Activated CD4-positive, alpha-beta T cell treated with anti-CD3 and anti-CD28 coated beads, Interleukin-2, amount 50 U/mL, for 48 hours (primary cell): ENCODE measurements at places on chromosomes 6 and 20.

DNA sequence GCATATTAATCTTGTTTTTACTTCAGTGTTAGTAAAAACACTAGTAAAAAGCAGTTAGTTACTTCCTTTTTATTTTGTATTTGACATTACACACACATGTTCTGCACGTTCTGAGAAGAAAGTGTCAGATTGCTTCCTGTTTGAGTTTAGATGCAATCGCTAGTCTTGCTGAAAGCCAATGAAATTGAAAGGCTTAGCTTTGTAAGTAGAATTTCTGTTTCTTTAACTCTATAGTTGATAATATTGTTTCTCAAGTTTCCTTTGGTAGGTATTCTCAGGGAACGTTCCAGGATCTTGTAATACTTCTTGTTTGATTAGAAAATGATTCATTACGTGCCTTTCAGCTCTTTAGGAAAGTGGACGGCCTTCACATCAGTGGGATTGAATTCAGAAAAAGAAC, 55.0 kb downstream of the CDKAL1 start:
- no peak for DNase-seq

- peak; percentile 67 for DNase-seq
These were observed 648 bp downstream of the COL19A1 start for GRCh38 chr6:69866770-69867638.

GRCh38 chr20:47175493-47175892, 181.0 kb downstream of the ZMYND8 start:
- DNase-seq: no peak

DNA sequence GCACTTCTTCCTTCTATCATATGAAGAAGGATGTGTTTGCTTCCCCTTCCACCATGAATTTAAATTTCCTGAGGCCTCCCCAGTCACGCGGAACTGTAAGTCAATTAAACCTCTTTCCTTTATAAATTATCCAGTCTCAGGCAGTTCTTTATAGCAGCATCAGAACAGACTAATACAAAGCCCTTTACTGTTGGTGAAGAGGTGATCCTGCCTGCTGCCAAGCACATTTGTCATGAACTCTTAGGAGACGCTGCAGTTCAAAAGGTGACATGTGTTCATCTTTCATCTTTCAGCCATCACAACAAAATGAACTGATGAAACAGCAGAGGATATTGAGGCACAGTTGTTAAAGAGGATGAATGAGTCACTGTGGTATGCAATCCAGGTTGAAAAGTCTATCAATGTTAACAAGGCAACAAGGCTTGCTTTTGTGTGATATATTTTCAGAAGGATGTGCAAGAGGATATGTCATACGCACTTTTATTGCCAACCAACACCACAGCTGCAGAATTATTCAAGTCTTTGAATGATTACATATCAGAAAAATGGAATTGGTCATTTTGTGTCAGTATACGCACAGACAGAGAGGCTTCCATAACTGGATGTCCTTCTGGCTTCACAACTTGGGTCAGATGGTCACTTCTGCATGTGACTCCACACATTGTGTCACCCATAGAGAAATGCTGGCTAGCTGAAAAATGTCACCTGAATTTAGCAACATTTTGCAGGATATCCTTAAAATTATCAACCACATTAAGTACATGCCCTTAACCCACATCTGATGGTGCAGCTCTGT, 52.4 kb upstream of the PLN start:
- no peak for DNase-seq

- DNase-seq: no peak
These were observed 65.9 kb upstream of the DDR1 start for GRCh38 chr6:30818391-30818841.

DNA sequence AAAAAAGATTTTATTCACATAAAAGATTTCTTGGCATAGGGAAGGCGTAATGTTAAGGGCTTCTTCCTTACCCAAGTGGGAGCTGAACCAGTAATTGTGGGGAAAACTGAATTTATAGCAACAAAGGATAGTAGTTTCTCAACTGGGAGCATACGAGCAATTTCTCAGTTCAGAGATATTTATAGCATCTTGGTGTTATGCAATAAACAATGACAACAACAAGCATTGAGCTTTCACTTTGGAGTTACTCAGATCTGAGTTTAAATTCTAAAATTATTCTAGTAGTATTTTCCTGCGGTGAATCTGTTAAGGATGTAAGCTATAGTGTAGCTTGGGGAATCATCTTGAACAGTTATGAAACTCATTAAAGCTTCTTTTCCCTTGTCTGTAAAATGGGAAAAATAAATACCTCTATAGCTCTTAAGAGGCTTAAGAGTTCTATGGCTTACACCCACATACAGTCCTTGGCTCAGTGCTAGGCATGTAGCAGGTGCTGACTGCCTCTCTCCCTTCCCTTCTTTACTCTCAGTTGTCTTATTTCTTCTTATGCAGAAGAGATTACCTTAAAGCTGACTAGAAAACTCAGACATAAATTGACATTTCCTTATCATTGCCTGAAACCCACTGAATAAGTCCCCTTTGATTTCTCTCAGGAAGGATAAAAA, 58.8 kb downstream of the SAMD5 start:
- no peak for DNase-seq

DNA sequence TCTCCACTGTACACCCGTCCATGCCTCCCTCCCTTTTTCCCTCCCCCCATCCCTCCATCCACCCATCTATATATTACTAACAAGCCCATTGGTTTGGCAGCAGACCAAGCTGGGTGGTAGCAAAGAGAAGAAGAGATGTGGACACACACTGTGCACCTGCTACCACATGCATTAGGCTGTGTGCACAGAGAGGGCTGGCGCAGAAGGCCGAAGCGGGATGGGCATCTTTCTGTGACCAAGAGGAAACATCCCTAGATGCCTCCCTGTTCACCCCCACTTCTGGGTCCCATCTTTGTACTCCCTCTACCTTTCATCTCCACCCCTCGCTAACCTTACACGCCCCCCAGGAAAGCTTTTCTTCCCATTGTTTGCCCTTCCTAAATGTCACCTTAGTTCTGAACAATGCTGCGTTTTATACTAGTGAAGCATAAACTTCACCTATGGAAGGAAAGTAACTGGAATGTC, 64.9 kb upstream of the AFDN start:
- no peak for DNase-seq

DNA sequence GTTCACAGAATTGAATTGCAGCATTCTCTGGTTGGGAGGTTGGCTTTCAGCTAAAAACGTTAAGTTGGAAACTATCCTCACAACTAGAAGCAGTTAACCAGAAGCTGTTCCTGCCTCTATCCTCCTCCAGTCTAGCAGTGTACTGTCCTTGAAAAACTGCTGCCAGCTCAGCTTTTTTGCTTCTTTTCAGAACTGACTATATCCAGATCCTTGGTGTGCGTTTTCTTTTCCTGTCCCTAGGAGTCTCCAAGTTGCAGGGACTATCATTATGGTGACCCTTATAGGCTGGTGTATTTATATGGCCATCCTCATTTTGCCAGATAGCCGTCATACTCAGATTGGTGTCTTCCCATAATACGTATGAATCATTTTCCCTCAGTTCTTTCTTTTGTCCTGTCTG, 5.5 kb downstream of the ITCH start:
- DNase-seq: no peak

- DNase-seq: no peak
These were observed 38.9 kb upstream of the TGM2 start for GRCh38 chr20:38203981-38204357.

- peak; percentile 26 for DNase-seq
These were observed 88.5 kb downstream of the BCAS1 start for GRCh38 chr20:53981752-53982437.

DNA sequence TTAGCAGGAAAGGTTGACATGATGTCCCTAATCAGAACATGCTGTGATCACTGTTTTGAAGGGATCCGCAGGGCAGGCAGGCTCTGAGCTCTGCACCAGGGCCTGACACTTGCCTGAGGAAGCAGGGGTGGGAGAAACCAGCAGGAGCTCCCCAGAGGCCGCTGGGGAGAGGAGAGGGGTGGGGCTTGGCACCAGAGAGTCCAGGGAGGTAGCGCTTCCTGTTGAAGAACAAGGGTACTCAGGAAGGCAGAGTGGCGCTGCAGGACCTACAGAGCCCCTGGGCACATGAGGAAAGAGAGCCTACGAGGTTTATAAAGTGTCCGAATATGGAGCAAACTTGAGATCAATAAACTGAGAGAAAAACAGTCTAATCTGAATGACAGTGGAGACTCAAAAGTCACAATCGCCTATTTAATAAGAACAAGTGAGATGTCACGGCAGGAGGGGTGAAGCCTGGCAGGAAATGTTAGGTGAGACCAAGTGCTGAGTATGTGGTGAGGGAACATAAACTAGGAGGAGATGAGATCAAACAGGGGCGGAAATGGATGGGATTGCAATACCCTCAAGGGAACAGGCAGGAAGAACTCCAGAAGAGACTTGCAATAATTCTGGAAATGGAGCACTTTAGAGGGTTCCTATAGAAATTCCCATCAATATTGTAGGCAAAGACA, 5.8 kb upstream of the TBXT start:
- no peak for DNase-seq

GRCh38 chr6:105317607-105318533, 85.0 kb downstream of the PREP start:
- DNase-seq: no peak

DNA sequence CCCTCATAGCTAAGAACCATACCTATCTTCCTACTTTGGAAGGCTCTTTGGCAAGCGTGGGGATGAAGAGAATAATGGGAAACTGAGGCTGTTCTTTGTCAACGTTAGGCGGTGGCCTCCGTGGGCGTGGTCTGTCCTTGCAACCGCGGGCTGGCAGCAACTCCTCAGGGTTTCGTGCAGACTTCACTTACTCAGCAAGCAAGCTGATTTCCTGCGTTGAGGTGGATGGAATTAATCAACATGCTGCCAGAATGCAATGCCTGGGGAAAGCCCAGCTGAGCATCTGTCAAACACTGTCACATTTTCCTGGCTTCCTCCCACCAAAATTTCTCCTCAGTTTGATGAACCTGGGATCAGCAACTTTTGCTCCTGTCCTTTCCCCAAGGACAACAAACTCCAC, 9.2 kb upstream of the IL17F start:
- peak; percentile 74 for DNase-seq

GRCh38 chr6:117907601-117908245, 659 bp downstream of the SLC35F1 start:
- peak; percentile 13 for DNase-seq

DNA sequence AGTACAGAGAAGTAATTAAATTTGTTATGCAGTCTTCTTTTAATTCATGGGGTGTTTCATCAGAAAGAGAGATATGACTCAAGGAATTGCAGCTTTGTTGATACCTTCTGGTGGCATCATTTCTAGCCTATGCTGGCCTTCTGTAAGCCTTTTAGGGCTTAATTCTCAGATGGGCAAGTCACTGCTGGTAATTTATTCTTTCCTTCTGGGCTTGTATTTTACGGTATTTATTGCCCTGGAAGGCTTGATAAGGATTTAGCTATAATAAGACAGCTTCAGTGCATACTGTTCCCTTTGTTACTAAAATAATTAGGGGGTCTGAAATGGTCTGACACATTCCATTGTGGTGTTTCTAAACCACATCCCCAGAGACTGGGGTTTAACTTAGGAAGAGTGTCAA, 57.9 kb upstream of the EMILIN3 start:
- DNase-seq: no peak

DNA sequence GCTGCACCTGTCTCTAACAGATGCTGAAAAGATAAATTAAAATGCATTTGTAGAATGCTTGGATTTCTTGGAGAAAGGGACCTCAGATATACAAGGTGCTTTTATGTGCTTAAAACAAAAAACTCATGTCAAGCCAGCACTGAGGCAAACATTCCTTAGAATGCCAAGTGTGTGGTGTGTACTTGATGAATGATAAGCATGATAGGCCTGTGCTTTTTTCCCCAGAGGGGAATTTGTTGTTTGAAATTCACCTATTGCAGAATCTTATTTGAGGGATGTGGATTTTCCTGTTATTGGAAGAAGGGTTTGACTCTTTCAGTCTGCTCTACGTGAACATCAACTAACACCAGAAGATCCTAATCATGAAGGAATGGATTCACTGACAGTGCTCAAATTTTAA, 28.8 kb downstream of the TTI1 start:
- DNase-seq: no peak

GRCh38 chr6:105995391-105995865, 90.7 kb upstream of the PRDM1 start:
- no peak for DNase-seq

DNA sequence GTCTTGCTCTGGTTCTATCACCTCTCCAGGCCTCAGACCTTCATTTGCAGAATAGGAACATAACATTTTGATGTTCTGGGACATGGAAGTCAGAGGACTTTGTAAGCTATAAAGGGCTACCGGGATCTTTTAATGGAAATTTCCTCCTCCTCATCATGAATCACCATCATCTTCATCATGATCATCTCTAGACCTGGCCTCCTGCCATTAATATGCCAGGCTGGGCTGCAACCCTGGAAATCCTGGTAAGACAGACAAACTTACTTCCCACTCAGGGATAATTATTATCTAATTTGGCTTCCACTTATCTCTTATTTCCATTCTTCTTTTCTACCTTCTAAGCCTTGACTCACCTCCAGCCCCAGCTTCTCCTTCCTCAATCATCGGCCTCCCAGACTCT, 41.0 kb upstream of the MRPS18A start:
- no peak for DNase-seq

DNA sequence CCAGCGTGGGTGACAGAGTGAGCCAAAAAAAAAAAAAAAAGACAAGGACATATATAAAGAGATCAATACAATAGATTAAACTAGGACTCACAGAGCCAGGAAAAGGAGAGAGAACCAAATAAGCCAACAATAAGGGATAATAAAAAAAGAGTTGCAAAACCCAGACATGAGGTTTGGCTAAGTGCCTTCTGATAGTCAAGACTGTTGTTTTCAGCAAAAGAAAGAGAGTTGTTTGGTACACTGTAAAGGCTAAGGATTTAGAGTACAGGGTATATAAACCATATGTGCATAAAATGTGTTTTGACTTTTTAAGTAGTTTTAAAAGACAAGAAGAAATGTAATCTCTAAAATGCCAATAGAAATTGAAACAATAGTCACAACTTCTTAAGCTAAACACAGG, 42.8 kb downstream of the RPF2 start:
- DNase-seq: no peak

DNA sequence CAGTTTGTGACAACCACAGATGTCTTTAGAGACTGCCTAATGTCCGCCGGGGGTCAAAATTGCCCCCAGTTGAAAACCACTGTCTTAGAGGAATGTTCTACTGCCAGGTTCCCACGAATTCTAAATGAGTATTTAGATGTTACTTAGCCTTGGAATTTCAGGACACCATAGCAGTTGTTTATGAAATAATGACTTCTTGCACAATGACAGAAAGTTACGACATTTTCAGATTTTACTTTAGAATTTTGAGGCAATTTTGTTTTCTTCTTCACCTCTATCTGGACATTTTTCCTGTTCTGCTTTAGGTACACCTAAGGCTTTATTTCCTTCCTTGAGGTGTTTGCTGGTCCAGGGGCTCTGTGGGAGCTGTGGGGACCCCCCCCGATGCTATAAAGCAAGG, 83.4 kb downstream of the CCDC170 start:
- DNase-seq: no peak
